ENCODE measurements at places on chromosomes 2 and 18.

GRCh38 chr2:12718711-12719399 is 2.1 kb downstream of the TRIB2 start:
- no peak for DNase-seq

GRCh38 chr2:192471982-192472381 is 277.2 kb upstream of the TMEFF2 start:
- DNase-seq: no peak

GRCh38 chr2:1867141-1867540 is 122.8 kb upstream of the PXDN start:
- DNase-seq: no peak

GRCh38 chr2:56192664-56193305 is 9.0 kb downstream of the CCDC85A start:
- no peak for DNase-seq

GRCh38 chr2:185700883-185701282 is 37.7 kb upstream of the FSIP2 start:
- no peak for DNase-seq

DNA sequence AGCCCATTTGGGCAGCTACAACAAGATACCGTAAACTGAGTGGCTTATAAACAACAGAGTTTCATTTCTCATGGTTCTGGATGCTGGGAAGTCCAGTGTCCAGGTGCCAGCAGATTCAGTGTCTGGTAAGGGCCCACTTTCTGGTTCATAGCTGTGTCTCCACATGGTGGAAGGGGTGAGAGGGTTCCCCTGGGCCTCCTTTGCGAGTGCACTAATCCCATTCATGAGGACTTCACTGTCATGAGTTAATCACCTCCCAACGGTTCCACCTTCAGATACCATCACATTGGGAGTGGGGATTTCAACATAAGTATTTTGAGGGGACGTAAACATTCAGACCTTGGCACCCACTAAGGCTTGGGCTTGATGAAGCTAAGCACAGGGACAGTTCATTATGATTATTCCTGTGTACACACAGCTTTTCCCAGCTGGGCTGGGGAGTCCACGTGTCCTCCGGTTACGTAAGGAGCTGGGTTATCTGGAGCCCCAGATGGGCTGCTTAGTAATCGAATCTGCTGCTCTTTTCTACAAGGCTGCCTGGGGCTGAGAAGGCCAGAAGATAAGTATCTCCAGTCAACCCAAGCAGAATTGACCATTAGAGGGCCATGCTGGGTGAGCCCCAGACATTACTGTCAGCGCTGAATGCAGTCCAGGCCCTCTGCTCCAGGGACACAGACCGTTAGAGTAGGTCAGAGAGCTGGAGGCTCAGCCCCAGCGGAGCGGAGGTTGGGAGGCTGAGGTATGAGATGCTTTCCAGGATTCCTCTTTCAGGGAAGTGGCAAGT is 42.7 kb downstream of the EPAS1 start:
- DNase-seq: no peak

DNA sequence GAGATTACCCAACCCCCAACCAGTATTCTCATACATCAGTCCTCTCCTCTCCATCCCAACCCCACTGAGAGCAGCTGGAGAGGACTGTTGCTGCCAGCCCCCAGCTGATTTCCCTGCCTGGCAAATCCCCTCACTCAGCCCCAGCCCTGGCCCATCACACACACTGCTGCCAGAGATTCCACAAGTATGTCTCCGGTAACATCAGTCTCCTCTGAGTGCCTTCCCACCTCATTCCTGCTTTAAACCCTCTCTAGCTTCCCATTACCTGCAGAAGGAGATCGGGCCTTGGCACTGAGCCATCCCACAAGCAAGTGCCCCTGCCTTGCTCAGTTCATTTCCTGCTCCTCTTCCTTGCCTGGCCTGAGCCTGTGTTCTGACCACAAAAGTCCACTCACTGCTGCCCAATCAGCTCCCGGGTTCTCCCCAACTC is 50.6 kb upstream of the ZFP36L2 start:
- no peak for DNase-seq

DNA sequence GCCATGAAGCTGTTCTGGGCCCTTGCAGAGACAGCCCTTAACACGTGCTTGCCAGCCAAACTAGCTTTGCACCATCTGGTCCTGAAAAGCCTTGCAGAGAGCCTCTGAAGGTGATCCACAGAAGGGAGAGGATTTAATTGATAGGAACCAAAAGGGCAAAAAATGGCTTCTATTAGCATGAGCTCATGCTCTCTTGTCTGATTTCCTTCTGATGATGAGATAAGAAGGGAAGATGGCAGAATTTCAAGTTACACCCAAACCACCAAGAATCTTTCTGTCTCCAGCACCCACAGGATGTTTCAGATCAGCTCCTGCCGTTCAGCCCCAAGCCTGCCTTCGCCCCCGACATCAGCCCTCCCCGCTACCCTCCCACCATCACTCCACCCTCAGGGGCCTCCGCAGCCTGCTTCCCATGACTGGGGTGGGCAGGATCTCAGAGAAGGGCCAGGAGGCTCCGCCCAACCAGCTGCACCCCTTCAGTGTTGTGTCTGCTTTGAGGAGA is 23.4 kb upstream of the GLI2 start:
- no peak for DNase-seq

DNA sequence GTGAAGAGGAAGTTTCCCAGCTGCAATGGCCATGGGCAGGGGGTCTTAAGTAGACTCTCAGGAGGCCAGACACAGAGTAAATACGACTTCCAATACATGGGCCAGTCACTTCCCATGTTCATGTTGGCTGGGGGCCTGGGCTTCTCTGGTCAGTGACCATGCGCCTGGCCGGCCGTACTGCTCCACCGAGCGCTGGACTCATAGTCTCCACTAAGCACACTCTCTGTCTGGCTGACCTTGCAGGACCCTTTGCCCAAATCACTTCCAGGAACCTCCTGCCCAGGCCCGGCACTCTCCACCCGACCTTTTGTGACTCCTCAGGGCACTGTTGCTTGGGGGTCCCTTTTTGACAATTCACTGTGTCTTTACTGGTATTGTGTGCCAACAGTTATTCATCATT is 69.3 kb downstream of the SOWAHC start:
- DNase-seq: no peak

- DNase-seq: no peak
These were observed 25.5 kb downstream of the ASAP2 start for GRCh38 chr2:9232166-9232479.

DNA sequence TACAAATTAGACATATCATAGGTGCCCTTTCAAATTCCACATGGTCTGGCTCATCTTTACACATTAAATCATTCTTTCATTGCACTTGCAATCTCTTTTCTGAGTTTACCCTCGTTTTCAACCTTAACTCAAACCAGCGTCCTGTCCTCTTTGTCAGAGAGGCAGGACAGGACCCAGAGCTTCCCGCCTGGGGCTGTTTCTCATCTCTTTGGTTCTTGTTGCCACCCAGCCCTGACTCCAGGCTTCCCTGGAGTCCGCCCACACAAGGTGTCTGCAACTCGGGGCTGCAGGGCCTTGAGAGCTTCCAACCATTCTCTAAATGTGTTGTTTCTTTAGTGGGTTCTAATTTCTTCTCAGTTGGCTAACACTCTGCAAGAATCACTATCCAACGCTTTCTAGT is 24.4 kb downstream of the RBMS1 start:
- DNase-seq: no peak

Measured in activated CD4-positive, alpha-beta T cell treated with anti-CD3 and anti-CD28 coated beads, Interleukin-2, amount 50 U/mL, for 48 hours (primary cell).